GM12878 (cell line): ENCODE measurements at places on chromosomes 12 and 14.

- DNase-seq, result no peak
Measured at GRCh38 chr12:38053113-38053512, 263.5 kb upstream of the ALG10B start.

GRCh38 chr14:80055667-80056496, 155.4 kb downstream of the DIO2 start:
- DNase-seq, result no peak

DNA sequence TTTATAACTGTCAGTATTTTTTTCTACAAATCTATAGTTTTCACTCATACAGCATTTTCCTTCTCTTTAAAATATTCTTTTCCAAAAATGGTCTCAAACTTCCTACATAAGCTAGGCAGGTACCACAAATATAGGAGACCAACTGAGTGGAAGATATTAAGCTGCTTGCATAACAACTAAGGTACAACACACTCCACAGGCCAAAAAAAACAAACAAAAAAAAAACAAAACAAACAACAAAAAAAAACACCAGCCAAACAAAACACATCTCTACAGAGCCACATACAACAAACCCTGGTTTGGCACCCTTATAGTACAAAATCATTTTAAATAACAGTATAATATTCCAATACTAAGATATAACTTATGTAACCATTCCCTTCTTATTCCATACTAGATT, 50.1 kb downstream of the SLC2A13 start:
- DNase-seq, result no peak

DNA sequence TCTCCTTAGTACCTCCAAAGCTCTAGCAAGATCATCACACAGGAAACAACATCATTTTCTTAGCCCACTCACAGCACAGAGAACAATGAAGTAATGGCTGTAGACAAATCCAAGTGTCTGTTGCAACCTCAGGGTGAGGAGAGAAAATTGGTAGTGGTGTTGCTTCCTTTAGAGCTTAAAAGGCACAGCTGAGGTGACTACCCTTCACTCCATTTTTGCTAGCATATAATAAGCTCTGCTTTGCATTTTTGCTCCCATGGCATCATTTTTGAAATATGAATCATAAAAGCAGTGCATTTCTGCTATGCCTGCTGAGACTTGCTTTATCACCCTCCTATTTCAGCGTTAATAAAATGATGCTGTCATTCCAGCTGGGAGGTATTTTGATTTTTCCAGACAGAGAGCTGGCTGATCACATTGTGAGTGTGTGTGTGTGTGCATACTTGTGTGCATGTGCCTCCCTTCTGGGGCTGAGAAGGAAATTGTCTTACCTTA, 18.5 kb upstream of the PCNX1 start:
- no peak for DNase-seq

- DNase-seq, result peak; percentile 83
Measured at GRCh38 chr14:61750708-61751474, 11.3 kb upstream of the SNAPC1 start.

GRCh38 chr12:68631227-68631626, 20.5 kb downstream of the RAP1B start:
- DNase-seq, result no peak

GRCh38 chr12:51329742-51330141, 5.8 kb upstream of the BIN2 start:
- no peak for DNase-seq

DNA sequence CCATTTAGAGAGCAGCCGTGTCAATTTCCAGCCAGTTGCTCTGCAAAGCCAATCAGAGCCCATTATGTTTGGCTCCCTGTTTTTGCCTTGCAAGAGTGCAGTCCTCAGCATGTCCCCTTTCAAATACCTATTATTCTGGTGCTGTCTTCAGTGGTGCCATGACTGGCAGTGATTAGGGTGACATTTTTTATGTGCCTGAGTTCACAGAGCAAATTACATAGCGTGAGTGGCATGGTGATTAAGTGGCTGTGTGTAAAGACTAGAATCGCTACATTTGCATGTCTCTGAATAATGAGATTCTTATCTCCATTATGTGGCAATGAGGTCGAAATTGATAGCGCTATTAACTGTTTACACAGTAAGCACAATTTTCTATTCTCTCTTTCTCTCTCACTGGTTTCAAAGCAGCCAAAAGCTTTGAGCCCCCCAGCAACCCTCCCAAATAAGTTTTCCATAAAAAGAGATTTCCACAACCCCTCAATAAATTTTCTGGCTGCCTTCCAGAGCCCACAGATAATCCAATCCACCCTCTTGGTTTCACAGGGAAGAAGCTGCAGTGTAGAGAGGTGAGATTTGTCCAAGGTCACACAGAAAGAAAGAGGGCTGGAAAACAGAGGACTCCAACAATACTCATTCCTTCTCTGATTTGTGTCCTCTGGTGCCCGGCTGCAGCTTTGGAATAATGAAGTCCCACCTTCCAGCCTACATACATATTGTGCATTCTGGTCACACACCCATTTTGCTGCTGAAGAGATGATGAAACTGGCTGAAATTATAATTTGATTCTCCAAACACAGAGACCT, 58.8 kb upstream of the NUDT4 start:
- DNase-seq, result no peak

GRCh38 chr14:80468331-80469122, 257.2 kb upstream of the DIO2 start:
- DNase-seq, result no peak

DNA sequence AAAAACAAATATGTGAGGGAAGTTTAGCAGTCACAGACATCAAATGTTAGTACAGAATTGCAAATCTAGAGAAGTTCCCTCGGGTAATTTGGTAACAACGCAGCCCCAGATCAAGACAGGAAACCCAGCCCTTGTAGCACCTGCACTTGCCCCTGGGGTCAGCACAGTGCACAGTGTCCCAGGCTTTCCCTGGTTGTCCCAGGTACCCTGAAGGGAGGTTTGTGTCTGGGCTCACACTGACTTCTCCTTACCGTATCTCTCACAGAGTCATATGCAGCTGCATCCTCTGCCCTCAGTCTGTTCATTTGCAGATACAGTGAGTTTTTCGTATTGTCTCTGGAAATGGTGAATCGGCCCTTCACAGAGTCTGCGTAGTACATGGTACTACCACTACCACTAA, 528.9 kb downstream of the TMEM121 start:
- DNase-seq, result no peak

DNA sequence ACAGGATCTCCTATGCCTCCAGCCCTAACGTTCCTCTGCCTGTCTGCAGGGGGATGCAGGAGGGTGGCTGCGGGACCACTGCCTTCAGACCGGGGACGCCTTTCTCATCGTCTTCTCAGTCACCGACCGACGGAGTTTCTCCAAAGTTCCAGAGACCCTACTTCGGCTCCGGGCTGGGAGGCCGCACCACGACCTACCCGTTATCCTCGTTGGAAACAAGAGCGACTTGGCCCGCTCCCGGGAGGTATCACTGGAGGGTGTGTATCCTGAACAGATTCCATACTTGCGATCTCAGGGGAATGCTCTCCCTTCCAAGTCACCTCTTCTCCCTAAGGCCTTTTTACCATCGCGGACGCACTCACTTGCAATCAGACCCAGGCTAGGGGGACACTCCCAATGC, 3.0 kb downstream of the REM2 start:
- DNase-seq, result no peak

DNA sequence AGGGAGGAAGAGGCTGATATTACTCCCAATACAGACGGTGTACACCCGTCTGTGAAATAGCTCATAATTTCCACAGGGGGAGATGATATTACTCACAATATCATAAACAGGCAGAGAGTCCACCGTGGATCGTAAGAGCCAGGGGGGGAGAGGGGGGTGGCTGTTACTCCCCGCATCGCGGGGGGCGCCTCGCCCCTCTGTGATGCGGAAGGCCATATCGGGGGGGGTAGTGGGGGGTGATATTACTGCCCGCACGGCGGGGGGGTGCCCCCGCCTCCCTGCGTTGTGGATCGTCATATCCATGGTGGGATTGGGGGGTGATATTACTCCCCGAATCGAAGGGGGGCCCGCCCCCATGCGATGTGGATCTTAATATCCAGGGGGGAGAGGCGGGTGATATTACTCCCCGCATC, 91.9 kb downstream of the FRMD6 start:
- DNase-seq, result no peak

GRCh38 chr14:21768116-21768874, 94.7 kb upstream of the OR4E1 start:
- DNase-seq, result peak; percentile 5

DNA sequence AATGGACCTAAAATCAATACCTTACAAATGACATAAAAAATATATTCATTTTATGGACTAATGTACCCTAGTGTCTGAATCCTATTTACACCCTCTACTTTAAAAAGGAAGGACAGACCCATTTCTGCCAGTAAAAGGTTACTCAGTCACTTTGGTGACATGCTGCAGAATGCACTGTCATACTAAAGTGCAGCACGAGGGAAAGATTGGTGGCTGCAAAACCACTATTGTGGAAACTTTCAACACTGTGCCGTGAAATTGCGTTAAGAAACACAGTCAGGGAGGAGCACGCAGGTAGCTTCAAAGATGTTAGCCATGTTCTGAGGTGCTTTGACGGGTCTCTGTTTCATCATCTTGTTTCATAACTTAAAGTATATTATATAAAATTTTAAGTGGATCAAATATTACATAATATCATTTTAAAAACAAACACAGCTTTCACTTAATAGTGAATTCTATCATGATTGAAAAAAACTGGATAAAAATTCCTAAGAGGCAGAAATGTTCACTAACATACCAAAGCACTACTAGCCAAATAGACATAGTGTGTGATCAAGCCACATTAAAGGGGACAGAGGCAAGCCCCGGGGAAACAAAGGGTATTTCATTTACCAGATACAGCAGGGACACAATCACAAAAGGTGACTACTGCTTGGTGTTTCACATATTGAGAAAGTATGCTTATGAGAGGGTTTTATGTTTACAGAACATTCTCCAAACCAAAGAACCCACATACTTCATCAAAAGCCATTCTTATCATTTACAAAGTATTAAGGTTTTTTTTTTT, 330.8 kb upstream of the SOX5 start:
- no peak for DNase-seq

- DNase-seq, result no peak
Measured at GRCh38 chr12:126837697-126838096, 1429.3 kb upstream of the TMEM132C start.

DNA sequence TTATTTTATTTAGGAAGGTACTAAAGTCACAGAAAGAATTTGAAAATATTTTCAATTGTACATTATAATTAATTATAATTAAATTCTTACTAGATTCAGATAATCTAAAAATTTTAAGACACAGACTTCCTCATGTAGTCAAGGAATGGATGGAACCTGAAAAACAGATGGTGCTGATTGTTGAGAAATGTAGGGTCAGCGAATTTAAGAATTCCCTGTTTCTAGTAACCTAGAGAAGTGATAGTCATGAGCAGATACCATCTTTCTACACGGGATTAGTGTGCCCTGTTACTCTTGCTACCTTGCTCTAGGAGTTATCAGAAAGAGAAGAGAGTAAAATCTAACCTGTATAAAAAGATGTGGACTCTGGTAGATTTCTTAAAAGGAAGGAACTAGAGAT, 37.5 kb upstream of the PTHLH start:
- no peak for DNase-seq

DNA sequence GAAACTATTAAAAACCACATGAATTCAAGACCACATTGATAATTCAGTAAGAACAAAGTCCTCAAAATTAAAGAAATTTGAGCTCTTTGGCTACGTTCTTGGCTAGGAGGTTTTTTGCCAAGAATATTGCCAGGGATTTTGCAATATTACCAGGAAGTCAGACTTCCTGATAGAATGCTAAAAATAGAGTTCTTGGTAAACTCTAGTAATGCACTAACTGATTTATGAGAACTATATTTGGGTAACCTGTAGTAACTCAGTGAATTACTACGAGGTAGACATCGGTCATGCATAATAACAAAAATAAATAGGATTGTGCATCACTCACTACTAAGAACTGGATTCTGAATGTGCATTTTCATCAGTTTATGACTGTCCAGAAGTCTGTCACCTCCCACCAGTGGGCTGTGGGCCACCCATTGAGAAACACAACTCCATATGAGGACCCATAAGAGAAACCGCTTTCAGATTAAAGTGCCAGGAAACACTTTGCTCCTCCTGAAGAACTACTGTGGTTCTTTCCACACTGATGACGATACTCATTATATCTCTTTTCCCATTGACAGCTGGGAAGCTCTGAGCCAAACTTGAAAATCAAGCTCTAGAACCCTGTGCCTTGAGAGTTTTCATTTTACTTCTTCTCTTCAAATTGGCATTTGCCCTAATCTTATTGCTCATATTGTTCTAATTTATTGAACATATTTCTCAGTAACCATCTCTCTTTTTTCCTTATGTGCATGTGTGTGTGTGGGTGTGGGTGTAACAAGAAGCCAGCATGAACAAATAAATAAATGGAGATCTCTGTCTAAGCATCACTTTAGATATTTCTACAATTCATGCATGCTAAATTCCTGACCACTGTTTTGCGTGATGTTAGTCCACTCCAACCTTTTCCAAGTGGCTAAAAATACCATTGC, 116.6 kb downstream of the BCL11B start:
- DNase-seq, result no peak

DNA sequence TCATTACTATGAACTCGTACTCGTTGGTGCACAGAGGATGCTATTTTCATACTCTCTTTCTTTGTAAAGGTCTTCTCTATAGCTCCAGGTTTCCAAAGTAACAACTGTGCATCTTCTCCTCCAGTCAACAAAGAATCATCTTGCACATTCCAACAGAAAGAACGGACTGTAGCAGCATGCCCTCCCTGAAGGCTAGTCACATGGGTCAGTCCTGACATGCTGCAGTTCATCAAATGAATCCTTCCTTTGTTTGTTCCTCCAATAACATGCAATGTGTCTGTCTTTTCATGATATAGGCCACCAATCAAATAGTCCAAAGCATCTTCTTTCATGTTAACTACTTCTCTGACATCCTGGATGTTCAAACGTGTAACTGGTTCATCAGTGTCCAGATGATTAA, 42.9 kb downstream of the WDR89 start:
- no peak for DNase-seq

DNA sequence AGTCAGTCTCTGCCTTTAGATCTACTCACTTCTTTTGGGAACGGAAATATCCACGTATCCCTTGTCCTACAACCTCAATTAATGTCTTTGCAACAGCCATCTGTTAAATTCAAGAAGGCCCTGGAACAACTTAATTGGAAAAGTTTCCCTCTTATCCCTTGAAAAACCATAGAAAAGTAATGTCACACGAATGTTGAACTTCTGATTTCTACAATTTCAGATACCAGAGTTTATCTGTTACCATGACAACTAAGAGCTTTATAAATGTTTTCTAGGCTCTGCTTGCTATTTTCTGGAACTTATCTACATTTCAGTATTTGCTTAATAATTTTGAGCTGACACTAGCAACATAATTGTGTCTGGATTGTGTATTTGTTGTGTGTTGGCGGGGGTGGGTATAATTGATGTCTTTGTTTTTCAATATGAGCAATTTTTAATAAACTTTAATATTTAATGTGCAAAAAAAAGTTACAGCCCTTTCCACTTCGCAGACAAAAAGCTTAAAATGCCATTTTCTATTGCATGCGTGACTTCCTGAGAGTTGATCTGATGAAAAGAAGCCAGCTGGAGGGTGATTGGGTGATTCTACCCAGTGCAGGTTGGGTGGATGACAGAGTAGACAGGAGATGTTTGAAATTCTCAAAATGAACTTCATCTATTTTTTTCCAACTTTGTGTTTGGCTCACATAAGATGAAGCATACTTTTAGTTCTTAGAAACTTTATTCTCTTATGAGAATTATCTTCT, 11.8 kb upstream of the EDDM3A start:
- no peak for DNase-seq
